ENCODE measurements at places on chromosomes 11 and 22.

DNA sequence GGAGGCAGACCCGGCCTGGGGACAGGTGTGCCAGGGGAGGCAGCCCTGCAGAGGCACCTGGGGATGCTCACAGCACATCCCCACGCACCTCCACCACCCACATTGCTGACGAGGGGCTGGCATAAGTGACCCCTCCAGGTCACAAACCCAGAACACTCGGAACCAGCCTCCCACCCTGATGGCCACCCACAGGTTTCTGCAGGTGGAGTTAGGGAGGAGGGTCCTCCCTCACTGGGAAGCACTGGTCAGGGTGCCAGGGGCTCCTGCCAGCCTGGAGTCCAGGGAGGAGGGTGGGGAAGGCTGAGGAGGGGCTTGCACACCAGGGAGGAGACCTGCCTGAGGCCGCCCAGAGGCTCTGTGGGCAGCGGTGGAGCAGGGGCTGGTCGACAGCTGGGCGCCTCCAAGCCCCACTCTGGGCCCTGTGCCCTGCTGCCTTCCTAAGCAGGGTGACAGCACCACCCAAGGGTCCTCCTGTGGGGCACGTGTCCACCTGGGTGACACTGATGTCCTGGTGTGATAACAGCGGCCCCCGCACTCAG, 51.0 kb upstream of the CARS1 start:
- DNase-seq: no peak

DNA sequence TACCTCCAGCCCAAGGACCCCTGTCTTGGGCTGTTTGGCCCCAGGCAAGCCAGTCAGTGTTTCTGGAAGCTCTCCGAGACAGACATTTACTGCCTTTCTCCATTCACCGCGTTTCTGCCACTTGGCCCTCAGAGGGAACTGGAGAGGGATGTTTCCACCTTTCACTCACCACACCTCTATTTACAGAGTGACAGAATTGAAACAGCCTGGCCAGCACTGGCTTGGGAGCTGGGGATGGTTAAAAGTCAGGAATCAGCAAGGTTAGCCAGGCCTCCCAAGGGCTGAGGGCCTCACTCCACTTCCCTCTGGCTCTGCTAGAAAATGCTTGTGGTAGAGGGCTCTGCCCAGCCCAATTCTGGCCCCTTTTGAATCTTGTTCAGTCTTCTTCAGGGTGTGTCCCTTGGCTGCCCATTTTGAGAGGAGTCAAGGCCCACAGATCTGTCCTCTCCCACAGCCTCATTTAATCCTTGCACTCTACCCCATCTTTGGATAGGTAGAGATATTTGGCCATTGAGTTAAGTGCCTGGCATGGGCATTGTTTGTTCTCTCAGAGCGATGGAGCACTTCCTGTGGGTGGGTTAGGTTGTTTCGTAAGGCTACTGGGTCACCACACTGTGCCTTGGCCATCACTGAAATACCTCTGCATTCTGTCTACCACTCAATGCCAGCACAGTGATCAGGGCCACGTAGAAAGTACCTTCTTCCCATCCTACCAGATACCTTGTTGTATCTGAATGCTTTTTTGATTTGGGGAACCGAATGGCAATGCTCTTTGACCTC, 119.2 kb downstream of the MICAL2 start:
- no peak for DNase-seq

DNA sequence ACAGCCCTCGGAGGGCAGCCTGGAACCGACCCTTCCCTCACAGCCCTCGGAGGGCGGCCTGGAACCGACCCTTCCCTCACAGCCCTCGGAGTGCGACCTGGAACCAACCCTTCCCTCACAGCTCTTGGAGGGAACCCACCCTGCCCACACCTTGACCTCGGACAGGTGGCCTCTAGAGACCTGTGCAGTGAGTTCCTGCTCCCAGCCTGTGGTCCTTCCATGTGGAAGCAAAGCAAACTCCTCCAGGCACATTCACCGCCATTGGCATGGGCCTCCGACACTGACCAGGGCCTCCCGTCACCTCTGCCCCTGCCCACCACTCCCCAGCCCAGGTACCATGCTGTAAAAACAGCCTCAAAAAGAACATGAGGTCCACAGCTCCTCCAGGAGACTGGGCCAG, 272.1 kb downstream of the BRD1 start:
- no peak for DNase-seq

DNA sequence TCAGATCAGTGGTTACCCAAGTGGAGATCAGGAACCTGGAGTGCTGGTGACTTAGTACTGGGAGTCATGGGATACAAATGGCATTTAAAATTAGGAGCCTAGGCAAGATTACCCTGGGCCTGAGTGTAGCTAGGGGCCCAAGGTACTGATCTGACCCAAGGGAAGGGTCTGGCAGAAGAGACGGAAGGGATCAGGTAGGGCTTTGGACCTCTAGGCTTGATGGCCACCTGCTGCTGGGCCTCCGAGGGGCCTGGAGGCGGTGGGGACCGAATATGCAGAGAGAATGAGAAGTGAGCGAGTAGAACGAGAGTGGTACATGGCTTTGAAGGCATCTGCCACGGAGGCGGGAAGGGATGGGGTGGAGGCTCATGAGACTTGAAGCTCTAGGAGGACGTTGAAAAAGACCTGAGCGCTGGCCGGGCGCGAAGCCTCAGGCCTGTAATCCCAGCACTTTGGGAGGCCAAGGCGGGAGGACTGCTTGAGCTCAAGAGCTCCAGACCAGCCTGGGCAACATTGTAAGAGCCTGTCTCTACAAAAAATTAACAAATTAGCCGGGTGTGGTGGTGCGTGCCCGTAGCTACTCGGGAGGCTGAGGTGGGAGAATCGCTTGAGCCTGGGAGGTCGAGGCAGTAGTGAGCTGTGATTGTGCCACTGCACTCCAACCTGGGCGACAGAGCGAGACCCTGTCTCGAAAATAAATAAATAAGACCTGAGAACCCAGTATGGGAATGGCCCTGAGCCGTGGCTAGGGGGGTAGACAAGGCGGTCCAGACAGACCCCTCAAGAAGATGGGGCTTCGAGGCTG, 563 bp upstream of the PPIL2 start:
- DNase-seq: no peak

DNA sequence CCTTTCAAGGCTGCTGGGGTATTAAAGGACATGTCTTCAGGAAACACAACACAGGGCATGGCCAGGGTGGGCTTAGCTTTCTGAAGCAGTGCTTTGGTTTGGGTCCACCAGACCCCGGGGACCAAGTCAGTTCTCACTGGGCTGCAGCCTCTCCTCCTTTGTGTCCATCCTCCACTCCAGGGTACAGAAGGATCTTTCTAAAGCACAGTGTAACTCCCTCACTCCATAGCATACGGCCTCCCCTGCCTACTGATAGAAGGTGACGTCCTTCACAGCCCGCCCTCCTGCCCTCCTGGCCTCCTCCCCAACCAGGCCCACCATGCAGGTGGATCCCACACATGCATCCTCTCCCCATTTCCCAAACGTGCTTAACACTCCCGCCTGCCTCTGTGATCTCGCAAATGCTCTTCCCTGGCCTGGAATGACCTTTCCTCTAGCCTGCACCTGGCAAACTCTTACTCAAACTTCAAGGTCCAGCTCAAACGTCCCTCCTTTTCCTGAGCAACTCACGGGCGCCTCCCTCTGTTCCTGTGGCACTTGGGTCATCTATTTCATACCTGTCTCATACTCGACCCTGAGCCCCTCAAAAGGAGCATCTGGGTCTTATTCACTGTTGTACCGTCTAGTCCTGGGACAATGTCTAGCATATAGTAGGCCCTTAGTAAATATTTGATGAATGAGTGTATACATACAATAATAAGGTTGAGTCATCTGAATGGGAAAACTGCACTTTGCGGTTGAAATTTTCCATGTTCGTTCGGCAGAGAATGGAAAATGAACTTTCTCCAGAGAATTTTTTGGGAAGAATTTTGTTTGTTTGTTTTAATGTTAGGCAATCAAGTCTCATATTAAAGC, 187.7 kb downstream of the EFCAB6 start:
- DNase-seq: no peak

GRCh38 chr22:41217553-41218157, 12.5 kb downstream of the L3MBTL2 start:
- DNase-seq: no peak

GRCh38 chr22:29758959-29759358, 7.8 kb downstream of the ZMAT5 start:
- DNase-seq: no peak

- DNase-seq: no peak
These were observed 1365.5 kb downstream of the FAM181B start for GRCh38 chr11:81368192-81368591.

- DNase-seq: no peak
These were observed 169.6 kb downstream of the MAML2 start for GRCh38 chr11:96173422-96173821.

GRCh38 chr11:64251753-64252002, 348 bp downstream of the PLCB3 start:
- no peak for DNase-seq

DNA sequence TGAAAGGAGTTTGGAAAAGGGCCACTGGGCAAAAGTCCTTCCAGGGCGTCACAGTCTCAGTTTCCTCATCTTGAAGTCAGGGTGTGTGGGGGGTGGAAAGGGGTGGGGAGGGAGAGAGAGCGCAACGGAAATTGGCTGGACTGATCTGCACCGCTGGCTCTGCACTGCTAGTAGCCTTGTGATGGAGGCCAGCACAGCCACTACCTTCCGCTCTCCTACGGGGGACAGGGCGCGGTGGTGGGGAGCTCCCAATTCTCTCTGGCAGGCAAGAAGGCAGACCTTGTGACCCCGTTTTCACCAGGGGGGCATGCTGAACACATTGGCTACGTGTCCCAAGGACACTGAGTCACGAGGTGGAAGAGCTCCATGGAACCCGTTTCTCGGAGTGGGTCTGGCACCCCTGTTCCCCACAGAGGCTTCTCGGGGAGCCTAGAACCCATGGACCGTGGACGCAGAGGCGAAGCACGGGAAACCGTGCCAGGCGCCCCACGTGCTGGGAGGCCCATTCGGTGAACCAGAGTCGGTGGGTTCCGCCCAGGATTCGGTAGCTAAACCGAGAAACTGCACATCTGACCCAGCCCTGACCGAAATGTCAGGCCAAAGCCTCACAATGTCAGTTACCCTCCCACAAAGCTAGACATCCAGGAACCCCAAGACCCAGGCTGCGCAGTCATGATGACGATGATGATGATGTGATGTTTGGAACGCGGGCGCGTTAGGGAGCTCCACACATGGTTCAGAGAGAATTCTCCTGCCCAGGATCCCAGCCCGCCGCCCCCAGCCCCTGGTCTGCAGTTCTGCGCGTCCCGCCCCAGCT, 28.3 kb upstream of the WNT11 start:
- DNase-seq: no peak

- no peak for DNase-seq
These were observed 3.9 kb downstream of the HBE1 start for GRCh38 chr11:5265832-5266231.

Data from LNCaP clone FGC (cell line).